ENCODE measurements at places on chromosomes 2 and 18. TPM values are rescaled to one million over a fixed set of nuclear protein-coding genes. Genes with fewer than 3 reads are reported as not detected.

The MAL gene
- not detected for polyA plus RNA-seq

The STON1 gene
- polyA plus RNA-seq, result 13.5 TPM

The ADGRF3 gene
- polyA plus RNA-seq, result 0.02 TPM

The DIPK1C gene
- not detected for polyA plus RNA-seq

The CCT7 gene
- polyA plus RNA-seq, result 303 TPM

The EVX2 gene
- not detected for polyA plus RNA-seq

The MOCOS gene
- 5.1 TPM for polyA plus RNA-seq

The GPR39 gene
- 3.6 TPM for polyA plus RNA-seq

The CNDP2 gene
- polyA plus RNA-seq, result 74.2 TPM

The FBXO36 gene
- polyA plus RNA-seq, result 2.0 TPM

The ABI2 gene
- polyA plus RNA-seq, result 35.7 TPM

The MYO5B gene
- polyA plus RNA-seq, result 0.41 TPM

The CHRND gene
- polyA plus RNA-seq, result not detected

The TMEM182 gene
- polyA plus RNA-seq, result 3.6 TPM

The IL1RL2 gene
- 0.72 TPM for polyA plus RNA-seq

The SLC35G4 gene
- polyA plus RNA-seq, result not detected

The NAT8 gene
- not detected for polyA plus RNA-seq

The RUFY4 gene
- not detected for polyA plus RNA-seq

The MATN3 gene
- 2.7 TPM for polyA plus RNA-seq

The PLCD4 gene
- 4.7 TPM for polyA plus RNA-seq

The RNASEH1 gene
- 23.7 TPM for polyA plus RNA-seq

The PROC gene
- polyA plus RNA-seq, result not detected

The GATA6 gene
- polyA plus RNA-seq, result 1.3 TPM

The POTEI gene
- not detected for polyA plus RNA-seq

The GRP gene
- not detected for polyA plus RNA-seq

The SKOR2 gene
- polyA plus RNA-seq, result not detected

The PROM2 gene
- polyA plus RNA-seq, result 0.12 TPM

The UGT1A4 gene
- polyA plus RNA-seq, result not detected

The AMER3 gene
- polyA plus RNA-seq, result not detected

The NOL4 gene
- not detected for polyA plus RNA-seq

The MAP3K20 gene
- 59.8 TPM for polyA plus RNA-seq

The ERBB4 gene
- polyA plus RNA-seq, result not detected

The LCT gene
- not detected for polyA plus RNA-seq

The CD207 gene
- not detected for polyA plus RNA-seq

The STARD6 gene
- polyA plus RNA-seq, result not detected

The AGFG1 gene
- 139 TPM for polyA plus RNA-seq

The TBR1 gene
- not detected for polyA plus RNA-seq

The CRACDL gene
- polyA plus RNA-seq, result not detected

The IL37 gene
- polyA plus RNA-seq, result not detected

The DLX2 gene
- polyA plus RNA-seq, result 0.24 TPM

The NFU1 gene
- 42.0 TPM for polyA plus RNA-seq

The UGT1A3 gene
- not detected for polyA plus RNA-seq

The NCKAP5 gene
- 16.6 TPM for polyA plus RNA-seq

The TRAPPC12 gene
- polyA plus RNA-seq, result 56.0 TPM

The SCYGR3 gene
- not detected for polyA plus RNA-seq

The LYPD6 gene
- 1.3 TPM for polyA plus RNA-seq

The COL4A3 gene
- not detected for polyA plus RNA-seq

The ASB18 gene
- polyA plus RNA-seq, result not detected

The MALL gene
- 0.63 TPM for polyA plus RNA-seq

The NYAP2 gene
- not detected for polyA plus RNA-seq

The RMDN2 gene
- polyA plus RNA-seq, result 3.6 TPM

The DSC3 gene
- 0.02 TPM for polyA plus RNA-seq

The HOXD12 gene
- not detected for polyA plus RNA-seq
